ENCODE measurements at places on chromosomes 3 and 15.

GRCh38 chr15:74497584-74497983 is 36.6 kb upstream of the UBL7 start:
- DNase-seq = no peak

GRCh38 chr15:95584088-95584487 is 746.4 kb upstream of the NR2F2 start:
- DNase-seq = no peak

GRCh38 chr3:197959500-197959890 is 522 bp upstream of the LMLN start:
- DNase-seq = no peak

- no peak for DNase-seq
These were observed 16.3 kb downstream of the PPP2R3A start for GRCh38 chr3:135981701-135982403.

- DNase-seq = no peak
These were observed 10.5 kb downstream of the SHF start for GRCh38 chr15:45177285-45177684.

GRCh38 chr3:65493371-65493882 is 545.3 kb downstream of the MAGI1 start:
- DNase-seq = no peak

- no peak for DNase-seq
These were observed 70.5 kb upstream of the EPHB3 start for GRCh38 chr3:184491011-184491576.

GRCh38 chr3:58586776-58587192 is 9.6 kb upstream of the FAM107A start:
- DNase-seq = no peak

DNA sequence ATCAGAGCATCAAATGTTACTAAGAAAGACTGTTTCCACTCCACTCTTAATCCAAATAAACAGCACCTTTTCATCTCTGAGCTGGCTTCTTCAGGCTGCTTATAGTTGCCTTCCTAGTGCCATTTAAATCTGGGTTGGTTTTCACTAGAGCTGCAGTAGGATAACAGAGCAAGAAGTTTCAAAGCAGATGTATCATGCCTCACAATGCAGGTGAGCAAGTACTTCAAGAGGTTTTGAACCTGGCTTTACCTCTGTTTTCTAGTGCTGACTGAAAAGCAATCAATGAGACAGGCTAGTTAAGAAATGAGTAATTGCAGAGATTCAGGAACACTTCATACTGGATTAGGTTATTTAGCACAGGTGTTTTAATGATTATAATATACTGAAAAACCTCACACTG is 147.7 kb upstream of the SATB1 start:
- DNase-seq = no peak

GRCh38 chr3:2544718-2545117 is 446.1 kb downstream of the CNTN4 start:
- DNase-seq = no peak

GRCh38 chr3:11932636-11933035 is 71.6 kb upstream of the SYN2 start:
- no peak for DNase-seq

- DNase-seq = no peak
These were observed 1030.2 kb downstream of the MCTP2 start for GRCh38 chr15:95261546-95261945.

DNA sequence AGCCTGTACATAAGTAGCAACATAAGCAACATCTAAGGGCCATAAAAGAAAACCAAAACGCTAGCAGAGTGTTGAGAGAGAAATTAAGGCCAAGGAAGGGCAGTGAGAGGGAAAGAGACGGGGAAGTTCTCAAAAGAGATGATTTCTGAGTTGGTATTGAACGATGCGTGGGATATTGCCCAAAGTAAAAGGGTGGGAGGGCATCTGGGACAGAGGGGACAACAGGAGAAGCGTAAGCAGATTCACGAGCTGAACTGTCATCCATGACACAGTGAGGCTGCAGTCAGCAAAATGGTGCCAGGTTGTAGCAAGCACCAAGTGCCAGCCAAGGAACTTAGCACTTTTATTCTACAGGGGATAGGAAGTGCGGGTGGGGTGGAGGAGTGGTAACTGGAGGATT is 11.8 kb downstream of the NCEH1 start:
- no peak for DNase-seq

DNA sequence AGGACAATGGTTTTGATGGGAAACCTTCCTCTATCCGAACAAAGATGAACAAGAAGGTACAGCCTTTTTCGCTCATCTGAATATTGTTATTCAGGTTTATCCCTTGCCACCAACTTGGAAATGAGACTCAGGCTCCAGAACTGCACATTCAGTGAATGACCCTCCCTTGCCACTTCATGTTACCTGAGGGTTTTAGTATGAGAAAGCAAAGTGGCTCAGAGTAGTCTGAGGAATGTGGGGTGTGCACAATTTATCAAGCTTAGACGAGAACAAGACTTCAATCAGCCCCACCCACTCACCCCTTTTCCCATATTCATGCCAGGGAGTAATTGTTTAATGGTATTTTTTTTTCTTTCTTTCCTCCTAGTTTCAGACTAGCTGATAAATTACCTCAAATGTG is 265.3 kb upstream of the POU1F1 start:
- DNase-seq = no peak

GRCh38 chr3:32379831-32380500 is 11.7 kb upstream of the CMTM7 start:
- DNase-seq = no peak

GRCh38 chr15:91852741-91853510 is 582 bp upstream of the SLCO3A1 start:
- DNase-seq = peak; percentile 86

DNA sequence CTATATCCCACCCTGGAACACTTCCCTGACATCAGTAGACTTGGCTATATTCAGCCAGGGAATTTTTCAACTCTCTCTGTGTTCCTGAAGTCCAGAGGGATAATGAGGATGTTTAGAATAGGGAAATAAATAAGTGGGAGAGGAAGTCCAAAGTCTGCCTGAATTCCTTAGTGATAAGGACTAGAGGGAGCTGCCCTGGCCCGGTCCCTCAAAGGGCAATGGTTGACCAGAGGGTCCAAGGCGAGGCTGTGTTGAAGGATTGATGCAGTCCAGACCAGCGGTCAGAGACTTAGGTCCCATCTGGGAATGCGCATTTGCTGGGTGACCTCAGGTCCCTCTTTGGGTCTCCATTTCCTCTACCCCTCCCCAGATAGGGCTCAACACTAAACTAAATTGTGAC is 7.9 kb downstream of the VIPR1 start:
- DNase-seq = no peak

- DNase-seq = no peak
These were observed 37.3 kb upstream of the KLHL6 start for GRCh38 chr3:183592821-183593220.

DNA sequence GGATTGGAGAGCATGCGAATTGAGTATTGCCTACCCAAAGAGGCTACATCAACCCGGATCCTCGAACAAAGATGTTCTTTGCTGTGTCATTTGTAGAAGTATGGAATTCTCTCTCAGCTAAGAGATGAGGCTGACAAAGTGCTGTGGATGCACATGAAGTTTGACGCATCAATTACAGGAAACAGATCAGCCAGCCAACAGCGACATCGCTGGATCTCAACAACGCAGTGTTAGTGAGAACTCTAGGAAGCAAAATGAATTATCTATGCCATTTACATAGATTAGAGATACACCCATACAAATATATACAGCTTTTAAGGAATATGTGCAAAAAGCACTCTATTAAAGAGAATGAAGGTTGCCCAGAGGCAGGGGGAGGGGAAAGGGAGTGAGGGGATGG is 160.6 kb upstream of the RGMA start:
- DNase-seq = peak; percentile 30
